ENCODE measurements at places on chromosomes 3 and 15.
A peak's percentile ranks its signal among the peaks of the same experiment; 100 is the strongest.

GRCh38 chr3:149390772-149391212 is 13.3 kb upstream of the TM4SF1 start:
- DNase-seq: no peak

GRCh38 chr3:82033186-82033585 is 271.7 kb upstream of the GBE1 start:
- no peak for DNase-seq

DNA sequence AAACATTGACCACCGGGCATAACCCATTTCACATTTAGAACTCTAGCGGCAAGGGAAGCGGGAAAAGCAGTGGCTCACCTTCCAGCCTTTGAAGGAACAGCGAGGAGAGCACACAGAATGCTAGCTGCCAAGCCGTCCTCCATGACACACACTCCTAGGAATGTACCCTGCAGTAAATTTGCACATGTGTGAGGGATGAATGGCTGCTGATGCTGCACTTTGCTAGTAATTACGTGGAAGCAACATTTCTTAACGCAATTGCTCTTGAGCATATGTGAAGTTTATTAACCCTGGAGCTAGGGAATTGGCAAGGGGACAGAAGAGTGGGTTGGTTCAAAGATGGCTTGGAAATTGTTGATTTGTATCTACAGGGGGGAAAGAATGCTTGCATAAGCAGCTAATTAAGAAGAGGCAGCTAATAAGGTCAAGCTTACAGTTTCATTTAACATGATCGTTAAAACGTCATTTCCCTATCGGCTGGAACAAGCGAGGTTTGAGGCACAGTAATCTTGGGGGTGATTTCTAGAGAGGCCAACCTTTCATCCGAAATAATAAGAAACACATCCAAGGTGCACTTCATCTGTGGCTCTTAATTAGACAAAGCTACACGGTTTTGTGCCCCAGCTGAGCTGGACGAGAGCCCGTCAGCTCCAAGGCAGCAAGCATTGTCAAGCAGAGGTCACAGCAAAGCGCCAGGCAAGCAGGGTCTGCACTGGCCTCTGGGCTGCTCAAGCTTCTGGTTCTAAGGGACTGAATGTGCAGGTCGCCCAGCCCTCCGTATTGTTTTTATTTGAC is 123.4 kb downstream of the CHSY1 start:
- DNase-seq: no peak

- DNase-seq: peak; percentile 4
Observed at GRCh38 chr15:25175033-25175788, 220.4 kb downstream of the SNRPN start.

DNA sequence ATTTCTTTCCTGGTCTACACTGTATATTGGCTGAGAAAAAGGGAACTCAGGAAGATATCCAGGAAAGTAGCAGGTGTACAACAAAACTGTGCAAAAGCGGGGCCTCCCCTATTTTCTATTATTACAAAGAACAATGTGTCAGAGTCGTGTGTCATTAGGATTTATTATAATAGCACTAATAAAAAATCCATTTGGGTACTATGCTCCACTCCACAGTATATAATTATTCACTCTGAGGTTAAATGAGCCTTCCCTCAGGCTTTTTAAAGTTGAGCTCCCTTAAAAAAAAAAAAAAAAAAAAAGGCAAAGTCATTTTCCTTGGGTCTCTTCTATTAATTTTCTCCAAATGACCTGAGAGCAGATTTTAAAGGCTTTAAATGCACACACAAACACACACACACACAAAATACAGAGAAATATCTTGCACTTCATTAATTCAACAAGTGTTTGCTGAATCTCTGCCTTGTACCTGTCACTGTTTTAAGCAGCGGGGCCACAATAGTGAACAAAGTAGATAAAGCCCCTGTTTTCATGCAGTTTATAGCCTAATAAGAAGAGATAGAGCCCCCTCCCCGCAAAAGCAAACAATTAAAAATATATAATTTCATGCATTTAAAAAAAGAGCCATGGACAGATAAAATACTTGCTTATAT is 1.3 kb upstream of the DPP8 start:
- DNase-seq: no peak

- DNase-seq: no peak
Observed at GRCh38 chr15:78040653-78041244, 36.8 kb downstream of the TBC1D2B start.

DNA sequence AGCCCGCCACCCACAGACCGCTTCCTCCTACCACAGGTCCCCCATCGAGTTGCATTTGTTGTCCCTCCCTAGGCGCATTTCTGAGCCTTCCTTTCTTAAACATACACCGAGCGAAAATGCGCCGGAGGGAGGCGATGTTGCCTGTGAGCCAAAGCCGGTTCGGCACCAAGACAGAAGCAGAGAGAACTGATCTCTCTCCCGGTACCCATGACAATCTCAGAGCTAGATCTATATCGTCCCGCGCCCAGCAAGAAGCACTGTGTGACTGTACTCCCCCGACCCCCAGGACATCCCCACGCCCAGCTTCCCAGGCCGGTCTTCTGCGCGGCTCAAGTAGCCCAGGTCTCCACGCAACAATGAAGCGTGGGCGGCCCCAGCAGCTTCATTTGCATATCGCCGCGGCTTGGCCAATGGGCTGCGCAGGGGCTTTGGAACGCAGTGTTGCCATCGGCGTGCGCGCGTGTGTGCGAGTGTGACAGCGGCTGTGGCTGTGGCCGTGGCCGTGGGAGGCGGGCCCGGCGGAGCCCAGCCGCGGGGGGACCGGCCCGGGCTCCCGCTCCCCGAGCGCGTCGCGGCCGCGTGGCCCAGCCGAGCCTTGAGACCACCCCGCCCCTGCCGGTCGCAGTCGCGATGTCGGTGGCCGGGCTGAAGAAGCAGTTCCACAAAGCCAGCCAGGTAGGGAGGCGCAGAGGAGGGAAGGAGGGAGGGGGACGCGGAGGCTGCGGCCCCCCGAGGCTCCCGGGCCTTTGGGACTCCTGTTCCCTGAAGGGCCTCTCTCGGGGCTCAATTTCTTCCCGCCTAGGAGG is at the start of gene SH3GL3:
Gene SH3GL3 (plus strand): TSS at position 438 of the 806 bp plus-strand sequence. CDS start 193 bp downstream, at position 631.
- DNase-seq: peak; percentile 69

GRCh38 chr3:13705051-13705450 is 156.1 kb downstream of the FBLN2 start:
- peak; percentile 2 for DNase-seq

GRCh38 chr3:130699765-130700164 is 46.9 kb downstream of the PIK3R4 start:
- DNase-seq: no peak

DNA sequence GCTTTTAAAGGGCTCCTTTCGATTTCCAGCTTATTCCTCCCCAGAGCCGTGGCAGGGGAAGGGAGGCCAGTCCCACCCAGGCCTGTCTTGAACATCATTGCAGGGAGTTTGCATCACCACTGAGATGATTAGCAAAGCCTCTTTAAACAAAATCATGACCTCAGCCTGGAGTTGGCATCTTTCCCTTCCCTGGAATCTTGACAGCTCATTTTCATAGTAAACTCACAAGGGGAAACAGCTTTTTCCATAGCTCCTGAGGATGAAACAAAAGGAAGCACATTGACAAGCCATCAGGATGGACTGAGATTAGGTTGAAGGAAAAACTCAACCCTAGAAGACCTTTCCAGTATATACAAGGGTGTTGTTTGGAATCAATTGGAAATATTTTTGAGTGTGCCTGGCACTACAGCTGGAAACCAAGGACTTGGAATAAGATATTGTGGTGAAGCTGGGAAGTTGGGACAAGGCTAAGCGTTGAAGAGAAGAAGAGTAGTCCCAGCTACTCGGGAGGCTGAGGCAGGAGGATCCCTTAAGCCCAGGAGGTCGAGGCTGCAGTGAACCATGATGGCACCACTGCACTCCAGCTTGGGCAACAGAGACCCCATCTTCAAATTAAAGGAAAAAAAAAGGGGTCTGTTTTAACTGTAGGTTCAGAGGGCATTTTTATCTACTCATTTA is 3.1 kb upstream of the LARP6 start:
- no peak for DNase-seq

DNA sequence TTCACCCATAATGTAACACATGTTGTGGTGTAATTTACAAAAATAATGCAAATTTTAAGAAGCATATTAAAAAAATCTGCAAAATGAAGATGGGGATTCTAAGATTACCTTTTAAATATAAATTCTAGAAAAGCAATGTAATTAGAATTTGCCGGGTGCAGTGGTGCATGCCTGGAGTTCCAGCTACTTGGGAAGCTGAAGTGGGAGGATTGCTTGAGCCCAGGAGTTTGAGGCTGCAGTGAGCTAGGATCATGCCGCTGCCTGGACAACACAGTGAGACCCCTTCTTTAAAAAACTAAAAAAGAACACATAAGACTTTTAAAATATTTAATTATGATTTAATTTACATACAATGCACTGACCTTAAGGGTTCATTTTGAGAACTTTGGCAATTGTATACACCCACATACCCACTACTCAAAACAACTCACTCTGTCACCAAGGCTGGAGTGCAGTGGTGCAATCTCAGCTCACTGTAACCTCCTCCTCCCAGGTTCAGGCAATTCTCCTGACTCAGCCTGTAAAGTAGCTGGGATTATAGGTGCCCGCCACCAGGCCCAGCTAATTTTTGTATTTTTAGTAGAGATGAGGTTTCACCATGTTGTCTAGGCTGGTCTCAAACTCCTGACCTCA is 134.0 kb upstream of the TBL1XR1 start:
- DNase-seq: no peak

- no peak for DNase-seq
Observed at GRCh38 chr15:85010071-85010385, 28.4 kb downstream of the PDE8A start.

- peak; percentile 26 for DNase-seq
Observed at GRCh38 chr3:13014755-13015285, 58.4 kb downstream of the IQSEC1 start.

DNA sequence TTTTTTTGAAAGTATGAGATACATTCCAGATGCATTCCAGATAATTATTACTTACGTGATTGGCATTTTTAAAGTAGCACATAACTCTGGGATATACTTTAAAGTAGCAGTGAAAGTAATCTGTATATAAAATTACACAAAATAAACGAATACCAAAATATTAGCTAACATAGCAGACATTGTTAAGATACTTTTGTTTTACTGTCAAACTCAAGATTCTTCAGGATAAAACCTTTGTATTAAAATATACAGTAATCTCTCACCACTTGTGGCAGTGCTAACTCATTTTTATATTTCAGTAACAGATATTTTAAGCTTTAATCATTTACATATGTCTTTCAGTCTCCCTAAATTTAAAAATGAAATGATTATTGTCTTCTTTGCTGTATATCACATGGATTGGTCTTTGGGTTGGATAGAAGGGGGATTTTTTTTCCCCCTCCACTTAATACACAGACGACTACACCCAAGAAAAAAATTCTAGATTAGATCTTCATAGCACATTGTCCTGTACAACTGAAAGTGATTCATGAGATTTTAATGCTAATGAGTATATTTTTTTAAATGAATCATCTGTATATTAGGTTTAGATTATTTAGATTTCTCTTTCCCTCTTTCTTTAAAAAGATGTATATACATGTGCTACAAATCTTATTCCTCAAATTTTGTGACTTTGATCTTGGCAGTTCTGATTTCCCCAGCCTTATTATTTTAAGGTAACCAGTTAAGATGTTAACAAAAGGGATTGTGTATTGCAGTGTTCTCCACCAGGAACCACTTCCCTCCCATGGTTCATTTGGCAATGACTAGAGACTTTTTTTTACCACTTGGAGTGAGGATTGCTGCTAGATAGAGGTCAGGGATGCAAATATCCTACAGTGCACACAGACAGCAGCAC is 24.5 kb upstream of the EBLN2 start:
- no peak for DNase-seq

- no peak for DNase-seq
Observed at GRCh38 chr3:30680789-30681648, 74.6 kb downstream of the TGFBR2 start.

DNA sequence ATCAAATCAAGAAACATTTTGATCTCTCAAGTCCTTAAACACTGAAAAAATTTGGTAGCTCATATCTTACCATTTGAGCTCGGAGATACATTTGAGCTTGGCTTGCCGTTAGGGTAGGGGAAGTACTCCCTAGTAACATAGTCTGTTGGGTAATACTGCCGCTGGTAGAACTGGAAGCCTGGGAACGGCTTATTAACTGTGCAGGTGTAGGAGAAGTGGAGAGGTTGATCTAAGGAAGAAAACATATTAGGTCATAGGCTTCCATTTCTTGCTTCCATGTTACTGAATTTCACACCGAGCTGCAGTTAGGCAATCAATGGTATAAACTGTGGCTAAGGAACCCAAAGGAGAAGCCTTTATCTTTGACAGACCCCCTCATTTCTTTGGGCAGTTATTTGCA is 32.5 kb downstream of the PHC3 start:
- no peak for DNase-seq

GRCh38 chr3:162111861-162112260 is 615.3 kb downstream of the OTOL1 start:
- no peak for DNase-seq

GRCh38 chr15:85494048-85494777 is 113.8 kb downstream of the AKAP13 start:
- DNase-seq: no peak

DNA sequence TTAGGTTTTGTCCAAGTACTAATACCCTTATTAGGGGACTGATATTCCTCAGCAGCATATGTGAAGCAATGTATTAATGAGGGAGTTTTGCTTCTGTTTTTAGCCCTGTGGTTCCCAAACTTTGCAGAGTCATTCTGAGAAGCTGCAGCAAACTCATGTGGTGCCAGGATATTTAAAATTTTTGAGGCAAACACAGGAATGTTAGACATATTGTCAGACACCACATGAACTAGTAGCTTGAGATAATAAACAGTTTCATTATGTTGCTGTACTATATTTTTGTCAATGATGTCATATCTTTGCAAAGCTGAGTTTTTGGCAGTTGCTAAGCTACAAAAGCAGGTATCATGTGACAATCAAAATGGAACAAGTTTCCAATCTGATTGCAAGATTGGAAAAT is 36.6 kb downstream of the ATP6V1A start:
- no peak for DNase-seq

DNA sequence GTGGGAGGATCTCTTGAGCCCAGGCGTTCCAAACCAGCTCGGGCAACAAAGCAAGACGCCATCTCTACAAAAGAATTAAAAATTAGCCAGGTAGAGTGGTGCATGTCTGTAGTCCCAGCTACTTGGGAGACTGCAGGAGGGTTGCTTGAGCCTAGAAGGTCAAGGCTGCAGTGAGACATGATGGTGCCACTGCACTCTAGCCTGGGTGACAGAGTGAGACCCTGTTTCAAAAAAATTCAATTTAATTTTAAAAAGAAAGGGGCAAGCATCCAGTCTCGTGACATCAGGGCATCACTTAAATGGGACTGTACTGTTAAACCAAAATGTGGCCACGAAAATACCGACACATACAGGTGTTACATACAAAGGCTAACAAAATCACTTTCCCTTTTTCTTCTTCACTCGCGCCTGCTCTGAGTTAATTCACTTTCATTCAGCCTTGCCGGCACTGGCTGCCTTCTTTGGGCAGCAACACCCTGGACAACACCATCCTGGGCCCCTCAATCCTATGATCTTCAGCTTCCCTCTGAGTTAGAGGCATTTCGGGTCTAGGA is 121.7 kb downstream of the LIPC start:
- DNase-seq: no peak

All from activated CD4-positive, alpha-beta memory T cell treated with anti-CD3 and anti-CD28 coated beads for 36 hours (primary cell).